ENCODE measurements at places on chromosomes 13 and 19. TPM values are rescaled to one million over a fixed set of nuclear protein-coding genes. Genes with fewer than 3 reads are reported as not detected.

Gene CEACAM4
- total RNA-seq, result not detected

Gene SULT2B1
- not detected for total RNA-seq

Gene SIGLECL1
- total RNA-seq, result not detected

Gene SHC2
- total RNA-seq, result under 0.01 TPM

Gene SIPA1L3
- total RNA-seq, result 25.4 TPM

Gene TEKTIP1
- total RNA-seq, result not detected

Gene C19orf18
- not detected for total RNA-seq

Gene CGB7
- 0.53 TPM for total RNA-seq

Gene KASH5
- total RNA-seq, result not detected

Gene RB1
- total RNA-seq, result 18.7 TPM

Gene ACP7
- not detected for total RNA-seq

Gene NAT14
- total RNA-seq, result 39.8 TPM

Gene ZNF98
- total RNA-seq, result not detected

Gene CGB3
- not detected for total RNA-seq

Gene LPAR6
- 16.3 TPM for total RNA-seq

Gene ZNF790
- total RNA-seq, result 1.7 TPM

Gene LGALS14
- not detected for total RNA-seq

Gene PSG3
- not detected for total RNA-seq

Gene FCER2
- total RNA-seq, result not detected

Gene JAK3
- total RNA-seq, result 6.2 TPM

Gene ZNF626
- 12.9 TPM for total RNA-seq

Gene UFM1
- 74.1 TPM for total RNA-seq

Gene SCN1B
- 11.3 TPM for total RNA-seq

Gene NKPD1
- not detected for total RNA-seq

Gene GPR183
- total RNA-seq, result 0.18 TPM

Gene VSTM1
- total RNA-seq, result not detected

Gene RASIP1
- 4.1 TPM for total RNA-seq

Gene KCNJ14
- total RNA-seq, result under 0.01 TPM

Gene ZNF784
- 3.7 TPM for total RNA-seq

Gene RNF17
- not detected for total RNA-seq

Gene RGCC
- 60.3 TPM for total RNA-seq

Gene OR4F17
- not detected for total RNA-seq

Gene IGFL2
- not detected for total RNA-seq

Gene PARP4
- 46.1 TPM for total RNA-seq

Gene FDX2
- 53.9 TPM for total RNA-seq

Gene NLRP5
- total RNA-seq, result not detected

Gene PGPEP1
- 22.0 TPM for total RNA-seq

Gene DDX49
- 55.3 TPM for total RNA-seq

Gene KLK3
- total RNA-seq, result not detected

Gene ATP4B
- not detected for total RNA-seq

Gene IL27RA
- total RNA-seq, result 14.4 TPM

Gene CAB39L
- 6.4 TPM for total RNA-seq

Gene CAPN12
- total RNA-seq, result 0.35 TPM

Gene YIPF2
- total RNA-seq, result 103 TPM

Gene SYCN
- not detected for total RNA-seq

Gene ADM5
- total RNA-seq, result 2.3 TPM

Gene KCNK6
- 3.2 TPM for total RNA-seq

Gene SRRM5
- total RNA-seq, result not detected

Gene CACNG8
- total RNA-seq, result under 0.01 TPM

Gene MAST1
- total RNA-seq, result 1.4 TPM

Gene LHB
- total RNA-seq, result not detected

Gene KCTD15
- total RNA-seq, result 35.7 TPM
